Psoas muscle (tissue), 8 donors: ENCODE measurements at places on chromosomes 7 and 10. TPM values are rescaled to one million over a fixed set of nuclear protein-coding genes. Genes with fewer than 3 reads are reported as not detected.

GRCh38 chr7:117283371-117283770, 39.5 kb downstream of the WNT2 start:
- no peak for DNase-seq

GRCh38 chr10:20298417-20298816, 482.2 kb downstream of the PLXDC2 start:
- DNase-seq = no peak

GRCh38 chr7:84162584-84162983, 32.0 kb downstream of the SEMA3A start:
- DNase-seq = no peak

GRCh38 chr7:154693661-154694060, 309.3 kb downstream of the PAXIP1 start:
- DNase-seq = no peak

GRCh38 chr10:78588194-78588811, 480.5 kb upstream of the ZMIZ1 start:
- no peak for DNase-seq

GRCh38 chr7:106735637-106736036, 74.7 kb upstream of the CCDC71L start:
- DNase-seq = no peak

DNA sequence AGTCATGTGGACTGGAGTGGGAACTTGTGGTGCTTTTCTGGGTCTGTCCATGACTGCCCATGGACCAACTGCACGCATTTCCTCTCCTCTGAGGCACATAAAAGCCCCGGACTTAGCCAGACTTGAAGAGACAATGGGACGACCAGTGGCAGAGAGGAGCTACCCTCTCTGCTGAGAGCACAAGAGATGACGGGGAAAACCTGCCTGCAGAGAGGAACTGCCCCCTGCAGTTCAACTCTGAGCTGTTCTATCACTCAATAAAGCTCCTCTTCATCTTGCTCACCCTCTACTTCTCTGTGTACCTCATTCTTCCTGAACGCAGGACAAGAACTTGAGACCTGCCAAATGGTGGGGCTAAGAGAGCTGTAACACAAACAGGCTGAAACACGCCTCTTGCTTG, 184.5 kb downstream of the ZNF438 start:
- no peak for DNase-seq

GRCh38 chr7:10646194-10646593, 327.5 kb upstream of the PHF14 start:
- no peak for DNase-seq

DNA sequence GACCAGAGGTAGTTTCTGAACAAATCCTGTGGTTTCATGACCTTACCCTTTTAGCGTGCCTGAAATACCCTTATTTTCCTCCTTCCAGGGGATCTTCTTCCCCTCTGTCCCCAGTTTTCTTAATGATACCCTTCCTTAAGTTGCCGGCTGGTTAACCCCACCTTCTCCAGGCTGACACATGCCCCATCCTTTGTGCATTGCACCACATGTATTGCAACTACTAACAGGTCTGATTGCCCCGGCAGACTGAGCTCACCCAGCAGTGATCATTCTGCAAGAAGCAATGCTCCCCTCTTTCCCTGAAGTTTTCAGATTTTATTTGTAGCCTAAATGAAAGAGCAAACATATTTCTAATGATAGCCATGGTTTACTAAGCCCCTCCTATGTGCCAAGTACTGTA, 108.2 kb downstream of the HIP1 start:
- no peak for DNase-seq

GRCh38 chr10:9302140-9302746, 1247.8 kb downstream of the GATA3 start:
- no peak for DNase-seq

GRCh38 chr7:31488562-31489203, 25.2 kb upstream of the ITPRID1 start:
- peak; percentile 24 for DNase-seq

GRCh38 chr7:149855361-149856305, 17.5 kb downstream of the ZNF862 start:
- peak; percentile 26 for DNase-seq

GRCh38 chr7:38016567-38016966, 96.1 kb downstream of the EPDR1 start:
- DNase-seq = no peak

DNA sequence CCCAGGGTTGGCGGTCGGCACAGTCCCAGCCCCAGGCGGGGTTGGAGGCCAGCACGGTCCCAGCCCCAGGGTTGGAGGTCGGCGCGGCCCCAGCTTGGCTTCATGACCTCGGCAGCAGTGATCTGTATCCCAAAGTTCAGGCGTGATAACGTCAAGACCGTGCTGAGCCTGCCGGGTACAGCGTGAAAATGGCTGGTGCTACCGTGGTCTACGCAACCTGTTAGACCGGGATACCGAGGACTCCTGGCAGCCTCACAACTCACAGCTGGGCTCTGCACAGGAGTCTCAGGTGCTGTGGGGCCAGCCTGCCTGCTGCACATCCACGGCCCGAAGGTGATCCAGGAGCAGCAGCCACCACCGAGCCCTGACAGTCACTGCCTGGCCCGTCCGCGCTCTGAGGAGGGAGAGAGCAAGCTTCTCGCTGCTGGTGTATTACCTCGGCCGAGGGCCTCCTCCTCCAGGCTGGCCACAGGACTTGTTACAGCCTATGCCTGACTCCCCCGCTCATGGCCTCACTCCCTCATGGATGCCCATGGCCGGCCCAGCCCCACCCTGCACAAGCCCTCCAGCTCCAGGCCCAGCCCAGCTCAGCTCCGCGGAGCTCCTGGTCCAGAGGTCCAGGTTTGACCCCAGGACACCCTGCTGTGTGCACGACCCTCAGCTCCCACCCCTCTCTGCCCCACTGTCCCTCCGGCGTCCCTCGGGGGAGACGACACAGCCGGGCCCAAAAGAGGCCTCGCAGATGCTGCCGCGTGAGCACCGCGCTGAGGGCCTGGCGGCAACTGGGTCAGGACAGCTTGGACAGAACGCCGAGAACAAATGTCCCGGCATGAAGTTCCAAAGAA, 156.0 kb downstream of the ELFN1 start:
- peak; percentile 44 for DNase-seq

DNA sequence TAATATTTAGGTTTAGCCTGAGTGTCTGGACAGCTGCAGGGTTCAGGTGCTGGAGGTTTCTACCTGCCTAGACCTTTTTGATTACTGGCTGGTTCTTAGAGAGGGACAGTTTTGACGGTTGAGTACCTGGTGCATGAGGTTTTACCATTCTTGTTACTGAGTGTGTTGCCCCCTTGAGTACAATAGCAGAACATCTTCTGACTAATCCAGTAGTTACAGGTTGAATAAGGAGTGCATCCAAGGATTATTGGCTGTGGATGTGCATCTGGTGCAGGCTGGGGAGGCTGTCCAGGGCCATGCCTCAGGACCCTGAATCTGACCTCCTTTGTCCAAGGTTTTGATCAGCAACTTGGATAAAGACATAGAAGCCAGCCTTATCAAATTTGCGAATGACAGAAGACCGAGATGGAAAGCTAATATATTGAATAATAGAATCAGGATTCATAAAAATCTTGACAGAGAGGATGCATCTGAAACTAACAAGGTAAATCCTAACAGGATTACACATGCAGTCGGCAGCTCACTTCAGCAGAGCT, 23.1 kb downstream of the PLPP4 start:
- no peak for DNase-seq

- DNase-seq = no peak
Observed at GRCh38 chr7:71442492-71443190, 310.7 kb downstream of the GALNT17 start.

- DNase-seq = no peak
Observed at GRCh38 chr7:72317341-72317740, 94.8 kb downstream of the CALN1 start.

DNA sequence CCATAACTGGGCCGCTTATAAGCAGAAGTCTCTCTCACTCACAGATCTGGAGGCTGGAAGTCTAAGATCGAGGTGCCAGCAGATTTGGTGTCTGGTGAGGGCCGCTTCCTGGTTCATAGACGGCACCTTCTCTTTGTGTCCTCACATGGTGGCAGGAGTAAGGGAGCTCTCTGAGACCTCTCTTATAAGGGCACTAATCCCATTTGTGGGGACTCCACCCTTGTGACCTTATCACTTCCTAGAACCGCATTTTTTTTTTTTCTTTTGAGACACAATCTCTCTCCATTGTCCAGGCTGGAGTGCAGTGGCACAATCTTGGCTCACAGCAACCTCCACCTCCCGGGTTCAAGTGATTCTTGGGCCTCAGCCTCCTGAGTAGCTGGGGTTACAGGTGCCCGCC, 8.1 kb downstream of the FBH1 start:
- DNase-seq = no peak

DNA sequence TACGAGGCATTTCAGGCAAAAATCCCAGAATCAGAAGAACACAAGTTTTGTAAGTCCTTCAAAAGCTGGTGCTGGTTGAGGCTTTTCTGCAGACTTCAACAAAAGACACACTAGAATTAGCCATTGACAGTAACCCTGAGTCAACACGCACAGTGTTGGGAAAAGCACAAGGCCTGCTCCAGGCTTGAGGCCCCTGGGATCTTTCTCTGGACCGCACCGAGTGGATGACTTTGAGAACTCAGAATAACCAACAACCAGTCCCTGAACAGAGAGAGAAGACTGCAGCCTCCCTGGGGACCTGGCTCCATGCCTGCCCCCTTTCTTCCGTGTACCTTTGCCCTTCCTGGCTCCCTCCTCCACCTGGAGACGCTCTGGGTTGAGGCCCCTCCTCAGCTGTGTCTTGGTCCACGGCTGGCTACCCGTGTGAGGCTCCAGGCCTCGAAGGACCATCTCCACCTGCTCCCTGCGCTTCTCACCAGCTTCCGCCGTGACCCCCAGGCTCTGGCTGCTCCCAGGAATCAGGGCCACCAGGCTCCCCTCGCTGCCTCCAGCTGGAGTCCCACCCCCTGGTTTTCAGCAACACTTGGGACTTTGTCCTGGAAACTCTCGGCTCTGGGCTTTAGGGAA, 28.4 kb downstream of the DIP2C start:
- DNase-seq = no peak

- DNase-seq = no peak
Observed at GRCh38 chr7:88664630-88665233, 94.8 kb upstream of the ZNF804B start.

DNA sequence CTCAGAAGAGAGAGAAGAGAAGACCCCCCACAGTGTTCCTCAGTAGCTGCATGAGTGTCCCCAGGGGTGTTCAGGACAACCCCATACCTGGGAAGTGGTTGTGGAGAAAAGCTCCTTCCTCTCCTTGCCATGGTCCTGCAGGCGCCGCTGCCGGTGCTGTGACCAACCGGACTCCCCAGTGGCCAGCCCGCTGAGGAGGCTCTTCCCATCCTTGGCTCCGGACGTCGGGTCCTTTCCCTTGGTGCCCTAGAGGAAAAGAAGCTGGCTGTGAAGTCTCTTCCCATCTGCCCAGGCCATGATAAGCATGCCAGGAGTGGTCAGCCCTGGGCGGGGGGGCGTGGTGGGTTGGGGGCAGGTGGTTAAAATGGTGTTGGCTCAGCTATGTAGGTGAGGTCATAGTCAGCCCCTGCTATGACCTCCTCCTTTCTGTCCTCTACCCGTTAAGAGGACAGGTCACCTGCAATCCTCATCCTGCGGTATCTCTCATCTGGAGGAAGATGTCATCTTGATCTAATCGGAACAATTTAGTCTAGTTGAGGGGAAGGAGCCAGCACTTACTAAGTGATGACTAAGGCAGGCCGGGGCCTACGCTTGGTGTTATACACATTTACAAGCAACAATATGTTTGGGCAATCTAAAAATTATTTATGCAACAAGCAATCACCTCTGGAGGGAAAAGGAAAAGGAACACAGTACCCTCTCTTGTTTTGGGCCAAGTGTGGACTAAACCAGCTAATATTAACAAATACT, 13.2 kb downstream of the WDR91 start:
- DNase-seq = no peak

GRCh38 chr7:139830292-139830691, 1.2 kb downstream of the TBXAS1 start:
- DNase-seq = no peak

- no peak for DNase-seq
Observed at GRCh38 chr7:66167773-66168387, 37.3 kb upstream of the TPST1 start.

- DNase-seq = no peak
Observed at GRCh38 chr7:125746510-125746909, 816.9 kb upstream of the POT1 start.

ANXA8 gene
- total RNA-seq = not detected

LRRC18 gene
- not detected for total RNA-seq

BTBD16 gene
- not detected for total RNA-seq

SEMA3E gene
- 0.27 TPM for total RNA-seq

SLIT1 gene
- total RNA-seq = 0.30 TPM

ZSCAN25 gene
- total RNA-seq = 10.5 TPM

ZNF853 gene
- 7.0 TPM for total RNA-seq

NSUN6 gene
- total RNA-seq = 3.1 TPM

ADAM8 gene
- 2.3 TPM for total RNA-seq

OR6B1 gene
- not detected for total RNA-seq

DPP6 gene
- total RNA-seq = 1.8 TPM
